ENCODE measurements at places on chromosomes 16 and 17. TPM values are rescaled to one million over a fixed set of nuclear protein-coding genes. Genes with fewer than 3 reads are reported as not detected.

Gene CMTR2
- polyA plus RNA-seq, result 21.7 TPM

DNA sequence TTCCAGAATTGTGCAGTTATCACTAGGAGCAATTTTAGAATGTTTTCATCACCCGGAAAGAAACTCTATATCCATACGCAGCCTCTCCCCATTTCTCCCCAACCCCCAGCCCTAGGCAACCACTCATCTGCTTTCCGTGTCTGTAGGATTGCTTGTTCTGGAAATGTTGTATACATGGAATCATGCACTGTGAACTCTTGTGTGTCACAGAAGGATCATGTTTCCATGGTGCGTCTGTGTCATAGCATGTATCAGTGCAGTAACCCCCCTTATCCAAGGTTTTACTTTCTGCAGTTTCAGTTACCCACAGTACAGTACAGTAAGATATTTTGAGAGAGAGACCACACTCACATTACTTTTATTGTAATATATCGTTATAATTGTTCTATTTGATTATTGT lies 299.4 kb downstream of the CPPED1 start:
- no peak overlapping the region for H3K4me3 ChIP-seq
- H3K27me3 ChIP-seq, result no peaks in the 10 kb centered on the region
- H3K36me3 ChIP-seq, result no peaks in the 10 kb centered on the region

- H3K36me3 ChIP-seq, result no peaks in the 10 kb centered on the region
- peaks cover 14% of the 10 kb centered on the region for H3K4me1 ChIP-seq
- H3K27me3 ChIP-seq, result no peaks in the 10 kb centered on the region
- peak; percentile 82 for DNase-seq
- no peak overlapping the region for H3K4me3 ChIP-seq
Observed at GRCh38 chr17:80252871-80253270, 7.8 kb upstream of the RNF213 start.

- no peaks in the 10 kb centered on the region for H3K4me1 ChIP-seq
- H3K27me3 ChIP-seq, result no peaks in the 10 kb centered on the region
- H3K36me3 ChIP-seq, result no peaks in the 10 kb centered on the region
- H3K4me3 ChIP-seq, result no peak overlapping the region
Observed at GRCh38 chr16:69087161-69087581, 18.3 kb upstream of the HAS3 start.

GRCh38 chr17:33434841-33435240 lies 141.7 kb upstream of the ASIC2 start:
- no peak overlapping the region for H3K4me3 ChIP-seq
- no peaks in the 10 kb centered on the region for H3K4me1 ChIP-seq
- H3K27ac ChIP-seq, result no peak overlapping the region
- H3K27me3 ChIP-seq, result no peaks in the 10 kb centered on the region
- no peak for DNase-seq
- H3K36me3 ChIP-seq, result no peaks in the 10 kb centered on the region

DNA sequence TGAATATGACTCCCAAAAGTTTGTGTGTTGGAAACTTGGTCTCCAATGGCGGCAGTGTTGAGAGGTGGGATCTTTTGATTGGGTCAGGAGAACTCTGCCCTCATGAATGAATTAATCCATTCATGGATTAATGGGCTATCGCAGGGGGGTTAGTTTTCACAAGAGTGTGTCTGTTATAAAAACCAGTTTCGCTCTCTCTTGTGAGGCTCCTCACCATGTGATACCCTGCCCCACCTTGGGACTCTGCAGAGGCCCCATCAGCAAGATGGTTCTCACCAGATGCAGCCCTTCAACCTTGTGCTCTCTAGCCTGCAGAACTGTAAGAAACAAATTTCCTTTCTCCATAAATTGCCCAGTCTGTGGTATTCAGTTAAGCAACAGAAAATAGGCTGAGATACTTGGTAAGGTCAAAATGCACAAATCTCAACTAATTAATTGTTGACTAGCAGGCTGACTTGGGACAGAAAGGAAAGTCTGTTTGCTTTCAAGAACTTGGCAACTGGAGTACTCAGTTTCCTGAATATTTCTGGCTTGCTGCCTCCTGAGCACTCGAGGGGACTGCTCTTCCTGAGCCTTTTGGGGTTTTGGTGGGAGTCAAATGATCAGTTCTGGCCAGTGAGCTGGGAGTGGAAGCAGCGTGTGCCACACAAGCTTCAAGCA lies 13.8 kb upstream of the CCL17 start:
- DNase-seq, result no peak
- H3K27me3 ChIP-seq, result no peaks in the 10 kb centered on the region
- H3K4me1 ChIP-seq, result no peaks in the 10 kb centered on the region
- H3K27ac ChIP-seq, result no peak overlapping the region

DNA sequence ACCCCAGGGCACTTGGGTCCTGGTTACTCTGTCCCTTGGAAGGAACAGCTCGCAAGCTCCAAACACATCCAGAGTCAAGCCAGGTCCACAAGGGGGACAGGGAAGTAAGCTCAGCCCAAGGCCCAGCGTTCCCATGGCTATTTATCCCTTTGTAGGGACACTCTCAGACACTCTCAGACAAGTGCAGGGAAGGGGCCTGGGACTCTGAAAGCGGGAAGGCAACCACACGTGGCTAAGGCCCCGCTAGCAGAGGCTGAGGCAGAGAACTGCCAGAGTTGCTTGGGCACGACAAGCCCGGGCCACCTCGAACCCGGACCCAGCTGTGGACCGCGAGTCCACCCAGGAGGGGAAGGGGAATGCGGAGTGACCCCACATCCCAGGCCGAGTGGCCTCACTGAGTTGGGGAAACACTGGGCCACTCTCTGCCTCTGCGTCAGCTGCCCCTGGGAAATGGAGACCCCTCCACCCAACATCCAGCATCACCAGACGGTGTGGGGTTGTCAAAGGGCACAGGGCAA lies 10.2 kb downstream of the NPTX1 start:
- H3K36me3 ChIP-seq, result no peaks in the 10 kb centered on the region
- no peak for DNase-seq

DNA sequence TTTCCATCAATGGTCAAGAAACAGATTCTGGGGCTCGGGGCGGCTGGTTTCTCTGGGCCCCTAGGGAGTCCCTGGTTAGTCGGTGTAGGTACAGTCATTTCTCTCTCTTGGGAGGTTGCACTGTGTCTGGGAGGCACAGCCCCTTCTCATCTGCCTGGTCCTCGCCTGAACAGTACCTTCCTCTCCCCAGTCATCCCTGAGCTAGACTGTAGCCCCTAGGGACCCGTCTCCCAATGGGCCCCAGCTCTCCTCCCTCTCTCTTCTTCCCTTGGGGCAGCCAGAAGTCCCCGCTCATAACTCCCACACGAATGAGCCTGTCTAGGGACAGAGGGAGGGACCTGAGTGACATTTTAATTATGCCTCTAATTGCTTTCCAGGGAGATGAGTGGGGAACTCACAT lies 20.2 kb upstream of the CPSF4L start:
- H3K27ac ChIP-seq, result no peak overlapping the region
- no peak overlapping the region for H3K4me3 ChIP-seq
- no peaks in the 10 kb centered on the region for H3K4me1 ChIP-seq

DNA sequence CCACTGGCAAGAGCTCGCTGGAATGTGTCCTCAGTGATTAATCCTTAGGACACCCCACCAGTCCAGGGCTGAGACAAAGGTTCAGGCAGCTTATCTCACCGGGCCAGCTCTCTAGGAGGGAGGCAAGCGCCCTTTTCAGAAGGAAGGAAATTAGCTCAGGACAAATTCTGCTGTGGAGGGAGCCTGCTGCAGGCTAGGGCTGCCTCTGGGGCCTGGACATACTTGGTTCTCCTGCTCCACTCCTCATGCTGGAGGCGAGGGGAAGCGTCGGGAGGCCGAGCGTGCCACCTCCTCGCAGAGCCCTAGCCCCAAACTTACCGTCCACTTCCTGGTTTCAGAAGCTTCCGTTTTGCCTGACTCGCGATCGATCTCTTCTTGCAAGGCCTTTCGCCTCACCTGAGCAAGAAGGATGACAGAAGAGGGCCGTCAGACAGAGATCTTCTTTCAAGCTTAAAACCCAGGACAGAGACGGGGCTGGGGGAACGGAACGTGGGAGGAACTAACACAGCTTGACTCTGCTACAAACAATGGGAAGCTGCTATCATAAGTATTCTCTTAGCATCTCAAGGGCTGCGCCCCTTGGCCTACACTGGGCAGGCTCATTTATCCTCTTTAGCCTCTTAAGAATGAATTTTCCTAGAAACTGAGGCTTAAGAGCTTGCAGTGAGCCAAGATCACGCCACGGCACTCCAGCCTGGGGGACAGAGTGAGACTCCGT lies 7.7 kb downstream of the KNOP1 start:
- H3K27me3 ChIP-seq, result no peaks in the 10 kb centered on the region
- H3K4me1 ChIP-seq, result no peaks in the 10 kb centered on the region
- no peak overlapping the region for H3K4me3 ChIP-seq
- DNase-seq, result no peak
- H3K27ac ChIP-seq, result no peak overlapping the region
- H3K36me3 ChIP-seq, result peaks cover 13% of the 10 kb centered on the region

GRCh38 chr17:49494986-49495841 lies at the start of gene NGFR:
TSS of gene NGFR (plus strand) at chr17:49495293. CDS start at chr17:49495418, 125 bp downstream.
- H3K4me1 ChIP-seq, result peaks cover 29% of the 10 kb centered on the region
- peak within 1 kb of the TSS; percentile 55 for H3K4me3 ChIP-seq
- DNase-seq, result peak; percentile 48
- peaks cover 33% of the 10 kb centered on the region for H3K27me3 ChIP-seq
